ENCODE measurements at places on chromosomes 12 and 14.

DNA sequence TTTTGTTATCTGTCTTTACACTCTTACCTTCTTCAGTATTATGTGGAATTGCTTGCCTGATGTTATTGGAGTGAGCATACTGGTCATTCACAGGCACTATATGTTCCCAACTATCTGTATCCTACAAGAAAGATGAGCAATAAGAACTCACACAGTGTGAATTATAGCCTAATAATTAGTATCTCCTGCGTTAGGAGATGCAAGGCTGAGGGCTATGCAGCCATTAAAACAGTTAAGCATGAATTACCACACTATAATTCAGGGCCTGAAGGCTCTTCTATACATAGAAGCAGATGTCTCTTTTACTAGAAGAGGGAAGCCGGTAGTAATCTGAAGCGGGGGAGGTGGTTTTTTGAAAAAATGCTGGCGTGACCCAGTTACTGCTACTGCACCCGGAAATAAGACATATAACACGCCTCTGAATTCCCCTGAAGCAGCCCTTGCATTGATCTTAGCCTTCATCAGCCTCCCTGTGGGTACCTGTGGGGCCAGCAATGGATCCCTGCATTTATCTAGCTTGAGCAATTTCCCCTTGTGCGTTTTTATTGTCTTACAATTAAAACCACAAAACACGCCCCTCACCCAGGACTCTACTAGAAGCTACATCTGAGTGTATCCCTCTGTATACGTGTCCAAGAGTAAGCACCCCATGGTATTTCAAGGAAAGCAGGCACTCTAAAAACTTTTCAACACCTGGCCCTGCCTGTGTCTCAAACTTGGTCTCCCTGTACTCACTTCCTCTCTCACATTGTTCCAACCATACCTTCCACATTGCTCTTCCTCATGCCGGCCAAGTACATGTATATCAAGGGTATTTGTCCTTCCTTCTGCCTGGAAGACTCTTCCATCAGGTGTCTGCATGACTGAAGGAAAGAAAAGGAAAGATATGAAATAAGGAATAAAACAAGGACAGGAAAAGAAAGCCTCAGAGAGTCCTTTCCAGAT is 210.9 kb upstream of the ARID2 start:
- peak; percentile 10 for DNase-seq

- DNase-seq = no peak
Observed at GRCh38 chr14:102728501-102728900, 48.7 kb upstream of the TRAF3 start.

DNA sequence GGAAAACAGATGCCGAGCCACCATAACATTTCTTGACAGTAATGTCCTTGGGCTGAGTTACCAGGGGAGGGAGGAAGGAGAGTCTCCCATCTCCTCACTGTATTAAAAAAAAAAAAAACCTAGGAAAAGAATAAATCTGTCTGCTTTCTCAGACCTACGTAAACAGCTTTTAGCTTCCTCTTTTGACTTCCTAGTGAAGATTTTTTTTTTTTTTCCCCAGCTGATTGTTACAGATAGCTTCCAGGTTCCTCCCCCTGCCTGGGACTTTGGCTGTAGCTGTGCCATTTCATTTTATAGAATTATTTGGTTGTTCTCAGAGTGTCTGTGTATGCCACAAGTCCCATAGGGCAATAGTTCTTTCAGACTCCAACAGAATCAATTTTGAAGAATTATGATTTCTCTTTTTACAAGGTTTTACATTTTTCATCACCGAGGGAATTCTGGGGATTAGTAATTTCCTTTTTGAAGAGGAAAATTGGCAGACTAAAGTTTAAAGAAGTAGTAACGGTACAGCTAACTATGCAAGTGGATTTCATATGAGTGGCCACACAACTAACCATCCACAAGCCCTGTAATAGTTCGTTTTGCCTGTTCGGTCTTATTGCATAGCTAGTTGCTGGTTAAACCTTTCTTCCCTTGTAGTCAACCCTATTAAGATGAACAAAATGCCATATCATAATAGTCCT is 23.1 kb upstream of the GNS start:
- no peak for DNase-seq

DNA sequence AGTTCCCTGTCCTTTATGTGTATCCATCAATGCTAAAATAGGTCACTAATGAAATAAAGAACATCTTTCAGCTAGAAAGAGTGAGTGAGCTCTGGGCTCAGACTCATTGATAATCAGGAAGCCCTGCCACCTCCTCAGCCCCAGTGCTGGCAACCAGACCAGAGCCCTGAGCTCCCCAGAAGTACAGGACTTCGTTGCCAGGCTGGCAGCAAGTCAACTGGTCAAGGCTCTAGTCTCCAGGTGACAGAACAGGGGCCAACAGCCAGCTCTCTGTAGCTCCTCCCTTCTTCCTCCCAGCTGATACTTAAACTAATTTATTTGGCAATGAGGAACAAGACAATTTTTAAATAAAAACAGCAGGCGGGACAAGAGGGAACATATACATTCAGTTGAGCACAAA is 145.3 kb downstream of the EGLN3 start:
- DNase-seq = no peak

DNA sequence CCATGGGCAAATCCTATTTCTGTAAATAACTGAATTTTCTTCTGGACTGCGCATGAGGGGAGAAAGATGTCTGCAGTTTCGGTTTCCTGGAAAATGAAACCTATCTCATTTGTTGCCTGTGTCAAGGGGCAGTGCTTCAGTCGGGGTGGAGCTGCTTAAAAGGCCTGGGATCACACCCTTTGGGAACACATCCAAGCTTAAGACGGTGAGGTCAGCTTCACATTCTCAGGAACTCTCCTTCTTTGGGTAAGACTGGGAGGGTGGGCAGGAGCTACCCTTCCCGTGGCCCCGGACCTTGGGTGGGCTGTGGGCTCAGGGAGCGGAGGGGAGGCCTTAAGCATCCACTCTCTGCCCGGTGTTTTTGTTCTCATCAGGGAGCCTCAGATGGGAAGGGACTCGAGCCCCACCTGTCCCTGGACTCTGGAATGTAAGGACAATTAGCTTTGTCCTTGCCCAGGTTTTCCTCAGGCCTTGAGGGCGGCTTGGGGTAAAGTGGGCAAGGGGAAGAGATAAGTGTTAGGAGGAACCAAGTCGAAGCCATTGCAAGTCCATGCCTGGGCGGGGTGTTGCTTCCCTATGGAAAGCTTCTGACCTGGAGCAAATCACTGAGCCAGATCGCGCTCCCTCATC is at the start of gene IFI27:
IFI27 (plus strand) TSS at position 185 of the 630 bp plus-strand sequence.
- DNase-seq = no peak

Measured in activated naive CD8-positive, alpha-beta T cell treated with anti-CD3 and anti-CD28 coated beads, Interleukin-2, amount 50 U/mL, for 16 hours (primary cell).